Fibroblast of lung (primary cell): ENCODE measurements at places on chromosomes 11 and 22. TPM values are rescaled to one million over a fixed set of nuclear protein-coding genes. Genes with fewer than 3 reads are reported as not detected.

Gene FGF19
- not detected in 2 replicates for total RNA-seq

Gene DDI1
- not detected in 2 replicates for total RNA-seq

Gene MFRP
- total RNA-seq = not detected in 2 replicates

Gene RIMBP3B
- under 0.01 TPM in 2 replicates for total RNA-seq

Gene CYTH4
- total RNA-seq = under 0.01 and 0.26 TPM in 2 replicates

Gene EIF3F
- 291 and 303 TPM in 2 replicates for total RNA-seq
